ENCODE measurements at places on chromosomes 3 and 15.

GRCh38 chr3:65732051-65732935 is 306.4 kb downstream of the MAGI1 start:
- DNase-seq: no peak

- DNase-seq: no peak
Measured at GRCh38 chr3:23820888-23821287, 15.1 kb downstream of the UBE2E1 start.

GRCh38 chr15:70274255-70274880 is 176.7 kb upstream of the TLE3 start:
- no peak for DNase-seq

DNA sequence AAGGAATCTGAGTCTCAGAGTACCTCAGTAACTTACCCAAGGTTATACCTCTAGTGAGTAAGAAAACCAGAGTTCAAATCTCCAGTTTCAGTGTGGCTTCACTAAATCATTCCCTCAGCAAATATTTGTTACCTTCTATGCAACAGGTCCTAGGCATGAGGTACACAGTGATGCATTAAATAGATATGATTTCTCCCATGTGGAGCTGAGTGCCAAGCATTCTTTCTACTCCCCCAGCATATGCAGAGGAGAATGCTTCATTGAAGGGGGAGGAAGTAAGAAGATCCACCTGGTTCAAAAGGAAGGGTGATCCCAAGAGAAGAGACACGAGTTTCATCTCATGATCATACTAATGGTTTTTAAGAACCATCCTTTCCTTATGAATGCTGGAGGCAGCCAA is 6.8 kb upstream of the MTHFS start:
- no peak for DNase-seq

DNA sequence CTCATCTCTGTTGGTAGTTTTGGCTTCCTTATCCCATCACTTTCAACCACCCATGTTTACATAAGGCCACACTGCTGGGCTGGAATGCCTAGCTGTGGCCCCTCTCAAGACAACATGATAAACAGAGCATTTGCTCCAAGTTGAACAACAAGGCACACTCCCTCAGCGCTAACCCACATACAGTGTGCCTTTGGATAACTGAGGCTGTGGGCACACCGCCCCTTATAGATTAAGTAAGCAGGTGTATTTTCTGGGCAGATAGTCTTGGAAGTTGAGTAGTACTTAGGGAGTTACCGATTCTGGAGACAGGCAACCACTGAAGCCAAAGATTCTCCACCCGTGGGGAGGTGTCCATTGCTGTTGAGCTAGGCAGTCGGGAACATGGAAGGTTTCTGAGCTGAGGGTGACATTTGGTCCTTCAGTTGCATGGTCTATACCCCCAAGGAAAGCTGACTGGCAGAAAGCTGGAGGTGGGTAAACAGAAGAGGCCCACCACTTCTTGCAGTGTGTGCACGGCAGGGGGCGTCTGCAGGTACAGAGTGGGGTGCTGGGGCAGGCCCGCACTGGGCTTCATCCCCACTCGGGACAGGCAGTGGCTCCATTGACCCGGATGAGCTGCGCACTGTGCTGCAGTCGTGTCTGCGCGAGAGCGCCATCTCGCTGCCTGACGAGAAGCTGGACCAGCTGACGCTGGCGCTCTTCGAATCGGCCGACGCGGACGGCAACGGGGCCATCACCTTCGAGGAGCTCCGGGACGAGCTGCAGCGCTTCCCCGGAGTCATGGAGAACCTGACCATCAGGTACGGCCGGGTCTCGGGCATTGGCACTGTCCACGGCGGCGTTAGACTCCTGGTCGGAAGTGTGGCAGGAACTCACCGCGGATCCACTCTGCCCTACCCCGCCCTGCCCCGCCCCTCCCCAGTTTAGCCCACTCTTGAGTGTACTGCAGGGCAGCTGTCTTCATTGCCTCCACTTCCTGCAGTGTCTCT is 16.8 kb downstream of the NOX5 start:
- DNase-seq: peak; percentile 22

DNA sequence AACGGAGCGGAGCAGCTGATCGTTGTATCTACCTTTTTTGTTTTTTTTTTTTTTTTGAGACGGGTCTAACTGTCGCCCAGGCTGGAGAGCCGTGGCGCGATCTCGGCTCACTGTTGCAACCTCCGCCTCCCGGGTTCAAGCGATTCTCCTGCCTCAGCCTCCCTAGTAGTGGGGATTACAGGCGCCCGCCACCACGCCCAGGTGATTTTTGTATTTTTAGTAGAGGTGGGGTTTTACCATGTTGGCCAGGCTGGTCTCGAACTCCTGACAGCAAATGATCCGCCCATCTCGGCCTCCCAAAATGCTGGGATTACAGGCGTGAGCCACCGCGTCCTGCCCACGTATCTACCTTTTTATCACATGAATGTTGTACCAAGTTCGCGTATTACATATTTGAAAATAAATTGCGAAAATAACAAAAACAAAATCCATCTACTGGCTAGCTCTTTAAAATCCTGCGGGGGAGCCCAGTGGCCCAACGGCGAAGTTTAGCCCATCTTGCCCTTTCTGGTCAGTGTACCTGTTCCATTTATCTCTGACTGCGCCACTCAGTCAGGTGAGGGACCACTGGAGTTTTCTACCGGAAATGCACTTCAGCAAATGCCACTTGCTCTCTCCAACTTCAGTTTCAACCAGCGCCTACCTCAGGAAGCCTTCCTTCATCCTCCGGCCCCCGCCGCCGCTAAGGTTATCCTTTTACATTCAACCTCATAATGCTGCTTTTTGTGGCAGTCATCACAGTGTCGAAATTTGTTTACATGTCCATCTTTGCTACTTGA is 1.2 kb upstream of the EIF3J start:
- DNase-seq: peak; percentile 21

- DNase-seq: no peak
Measured at GRCh38 chr15:81071705-81072104, 62.4 kb upstream of the CFAP161 start.

- no peak for DNase-seq
Measured at GRCh38 chr3:47912006-47912504, 104.2 kb downstream of the MAP4 start.

- DNase-seq: no peak
Measured at GRCh38 chr3:18557216-18557615, 132.1 kb upstream of the SATB1 start.

All from activated CD8-positive, alpha-beta memory T cell treated with anti-CD3 and anti-CD28 coated beads, Interleukin-2, amount 50 U/mL, for 4 hours (primary cell).